ENCODE measurements at places on chromosomes 7 and 10.

GRCh38 chr10:69912589-69912988 is 110.9 kb downstream of the COL13A1 start:
- DNase-seq = no peak

DNA sequence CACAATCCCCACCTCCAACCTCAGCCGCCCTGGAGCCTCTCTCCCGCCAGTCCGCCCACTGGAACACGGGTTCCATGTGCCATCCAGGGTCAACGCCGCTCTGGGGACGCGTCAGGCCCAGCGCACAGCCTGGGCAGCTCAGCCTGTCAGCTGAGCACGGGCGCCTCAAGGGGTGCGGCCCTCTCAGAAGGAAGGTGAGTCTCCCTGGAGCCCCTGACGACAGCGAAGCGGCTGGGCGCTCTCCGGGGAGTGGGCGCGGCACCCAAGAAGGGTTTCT is 1.2 kb upstream of the SLC18A3 start:
- DNase-seq = no peak

GRCh38 chr10:36251068-36251467 is 609.0 kb upstream of the FZD8 start:
- DNase-seq = no peak

GRCh38 chr7:35657125-35657524 is 37.8 kb downstream of the HERPUD2 start:
- no peak for DNase-seq

DNA sequence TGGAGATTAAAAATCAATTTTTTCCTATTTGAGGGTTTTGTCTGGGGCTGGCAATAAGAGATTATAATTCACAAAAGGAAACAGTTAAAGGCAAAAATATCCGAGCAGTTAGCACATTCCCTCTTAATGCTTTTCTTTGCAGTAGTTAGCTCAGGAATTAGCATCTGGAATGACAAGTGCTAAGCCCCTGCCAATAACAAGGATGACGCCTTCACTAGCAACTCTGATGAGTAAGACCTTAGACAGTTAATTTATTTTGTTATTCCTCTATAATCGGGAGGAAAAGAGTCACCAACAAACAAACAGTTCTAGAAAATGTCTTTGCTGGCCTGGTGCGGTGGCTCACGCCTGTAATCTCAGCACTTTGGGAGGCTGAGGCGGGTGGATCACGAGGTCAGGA is 151.3 kb downstream of the TRIL start:
- no peak for DNase-seq

DNA sequence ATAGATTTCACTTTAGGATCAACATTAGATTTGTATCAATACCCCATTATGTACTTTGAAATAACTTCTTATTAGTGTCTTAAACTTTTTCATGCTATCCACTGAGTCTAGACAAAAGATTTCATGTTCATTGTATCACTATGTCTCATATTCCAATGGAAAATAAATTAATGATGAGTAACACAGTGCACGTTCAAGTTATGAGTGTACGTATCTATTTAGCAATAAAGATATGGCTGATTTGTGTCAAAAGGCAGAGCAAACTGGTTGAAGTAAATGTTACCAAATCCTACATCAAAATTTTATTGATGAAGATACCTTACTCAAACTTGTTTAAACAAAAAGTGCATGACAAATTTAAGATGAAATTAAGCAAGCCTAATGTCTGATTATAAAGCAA is 102.4 kb downstream of the SEMA3E start:
- no peak for DNase-seq

DNA sequence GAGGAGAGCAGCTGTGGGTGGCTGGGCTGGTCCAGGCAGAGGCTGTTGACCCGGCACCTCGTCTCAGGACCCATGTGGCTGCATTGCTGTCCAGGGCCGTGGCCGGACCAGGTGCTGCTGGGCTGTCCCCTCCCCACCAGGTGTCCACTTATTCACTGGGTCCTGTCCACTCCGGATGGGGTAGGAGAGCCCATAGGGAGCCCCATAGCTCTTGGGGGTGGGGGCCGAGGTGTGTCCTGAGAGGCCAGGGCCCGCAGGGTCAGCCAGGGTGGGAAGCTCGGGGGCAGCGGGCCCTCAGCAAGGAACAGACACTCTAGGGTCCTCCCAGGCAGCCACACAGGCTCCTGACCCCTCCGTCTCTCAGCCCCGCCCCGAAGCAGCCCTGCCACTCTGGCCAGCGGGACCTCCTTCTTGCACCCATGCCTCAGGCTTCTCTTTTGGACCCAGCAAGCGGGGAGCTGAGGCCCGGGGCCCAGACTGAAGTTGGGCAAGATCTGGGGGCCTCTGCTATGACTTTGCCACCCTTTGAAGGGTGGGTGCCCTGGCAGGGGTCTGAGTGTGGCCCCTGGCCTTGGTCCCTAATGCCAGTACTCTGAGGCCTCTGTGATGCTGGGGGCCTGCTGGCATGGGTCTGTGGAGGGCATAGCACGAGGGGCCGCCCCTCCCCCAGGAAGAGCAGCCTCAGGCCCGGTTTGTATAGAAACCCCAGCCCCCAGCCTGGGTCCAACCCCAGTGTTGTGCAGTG is 86.4 kb downstream of the NKX6-2 start:
- DNase-seq = no peak

GRCh38 chr10:2852574-2853323 is 214.6 kb upstream of the PFKP start:
- DNase-seq = no peak

DNA sequence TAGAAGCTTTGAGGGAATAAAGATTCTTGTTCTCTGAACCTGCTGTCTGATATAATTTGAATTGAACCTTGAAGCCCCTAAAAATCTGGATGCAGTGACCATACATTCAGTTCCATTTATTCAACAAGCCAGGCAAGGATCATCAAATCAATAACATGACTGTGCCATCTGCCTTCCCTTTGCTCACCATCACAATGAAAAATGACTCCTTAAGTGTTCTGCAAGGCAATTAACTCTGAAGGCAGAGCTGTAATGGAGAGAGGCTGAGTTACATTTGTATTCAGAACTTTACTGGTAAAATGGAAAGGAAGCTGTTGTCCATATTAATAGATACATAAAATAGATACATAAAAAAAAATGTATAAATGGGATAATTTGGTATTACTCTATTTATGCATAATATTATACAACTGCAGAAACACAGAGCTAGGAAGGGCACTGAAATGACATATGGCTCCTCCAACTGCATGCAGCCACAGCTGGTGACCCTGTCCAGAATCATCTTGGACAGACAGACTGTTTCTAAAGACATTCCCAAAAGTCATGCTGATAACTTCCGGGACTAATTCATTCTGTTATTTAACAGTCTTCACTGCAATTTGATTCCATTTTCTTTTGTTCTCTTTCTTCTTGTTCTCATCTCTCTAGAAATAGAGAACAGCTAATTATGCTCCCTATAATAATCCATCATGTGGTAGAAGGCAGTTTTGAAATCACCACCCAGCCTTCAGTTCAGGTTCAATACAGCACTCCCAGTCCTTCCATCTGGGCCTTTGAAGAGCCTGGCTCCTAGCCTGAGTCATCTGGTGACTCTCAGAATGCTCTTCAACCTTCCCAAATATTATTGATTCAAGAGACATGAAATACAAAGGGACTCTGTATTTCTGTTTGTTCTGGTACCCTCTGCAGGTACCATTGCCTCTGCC is 412.6 kb downstream of the GFRA1 start:
- no peak for DNase-seq

DNA sequence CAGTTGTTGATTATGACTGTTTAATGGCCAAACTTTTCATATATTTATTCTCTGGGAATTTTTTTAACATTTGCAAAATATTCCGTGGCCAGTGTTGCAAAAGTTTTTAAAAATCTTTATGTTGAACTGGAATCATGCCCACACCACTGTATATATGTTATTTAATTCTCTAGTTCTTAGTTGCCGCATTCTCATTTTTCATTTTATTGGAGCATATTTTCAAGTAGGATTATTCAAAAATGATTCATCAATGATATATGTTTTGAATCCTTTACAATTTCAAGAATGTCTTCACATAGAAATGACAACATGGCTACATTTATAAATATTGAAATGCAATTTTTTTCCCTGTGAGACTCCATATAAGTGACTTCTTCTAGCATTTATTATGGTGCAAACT is 188.6 kb upstream of the LRRTM3 start:
- no peak for DNase-seq

DNA sequence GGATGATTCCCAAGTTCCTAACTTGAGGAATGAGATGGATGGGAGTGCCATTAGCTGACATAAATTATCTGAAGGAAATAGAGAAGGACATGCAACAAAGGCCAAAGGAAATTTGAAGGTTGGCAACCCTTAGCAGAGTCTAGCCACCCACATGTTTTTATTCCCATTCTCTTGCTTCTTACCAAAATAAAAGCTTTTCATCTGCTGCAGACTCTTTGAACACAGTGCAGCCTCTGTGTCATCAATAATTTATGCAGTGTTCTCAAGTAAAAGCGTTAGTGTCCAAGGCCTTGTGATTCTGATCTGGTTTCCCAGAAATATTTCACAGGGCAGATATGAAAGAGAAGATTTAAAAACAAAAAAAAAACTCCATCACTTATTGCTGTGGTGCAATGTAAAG is 98.5 kb downstream of the ST7 start:
- no peak for DNase-seq
